ENCODE measurements at places on chromosomes 7 and 10.
A peak's percentile ranks its signal among the peaks of the same experiment; 100 is the strongest.

- no peaks in the 10 kb centered on the region for H3K36me3 ChIP-seq
- H3K4me3 ChIP-seq: no peak overlapping the region
- H3K27me3 ChIP-seq: peaks cover 95% of the 10 kb centered on the region
- ATAC-seq: no peak
- H3K27ac ChIP-seq: no peak overlapping the region
Measured at GRCh38 chr10:97974526-97975525, 55.6 kb downstream of the CRTAC1 start.

GRCh38 chr7:149716932-149717307, 56.5 kb downstream of the ZNF467 start:
- no peaks in the 10 kb centered on the region for H3K36me3 ChIP-seq
- no peak overlapping the region for H3K4me3 ChIP-seq
- no peaks in the 10 kb centered on the region for H3K27me3 ChIP-seq
- no peak overlapping the region for H3K27ac ChIP-seq

DNA sequence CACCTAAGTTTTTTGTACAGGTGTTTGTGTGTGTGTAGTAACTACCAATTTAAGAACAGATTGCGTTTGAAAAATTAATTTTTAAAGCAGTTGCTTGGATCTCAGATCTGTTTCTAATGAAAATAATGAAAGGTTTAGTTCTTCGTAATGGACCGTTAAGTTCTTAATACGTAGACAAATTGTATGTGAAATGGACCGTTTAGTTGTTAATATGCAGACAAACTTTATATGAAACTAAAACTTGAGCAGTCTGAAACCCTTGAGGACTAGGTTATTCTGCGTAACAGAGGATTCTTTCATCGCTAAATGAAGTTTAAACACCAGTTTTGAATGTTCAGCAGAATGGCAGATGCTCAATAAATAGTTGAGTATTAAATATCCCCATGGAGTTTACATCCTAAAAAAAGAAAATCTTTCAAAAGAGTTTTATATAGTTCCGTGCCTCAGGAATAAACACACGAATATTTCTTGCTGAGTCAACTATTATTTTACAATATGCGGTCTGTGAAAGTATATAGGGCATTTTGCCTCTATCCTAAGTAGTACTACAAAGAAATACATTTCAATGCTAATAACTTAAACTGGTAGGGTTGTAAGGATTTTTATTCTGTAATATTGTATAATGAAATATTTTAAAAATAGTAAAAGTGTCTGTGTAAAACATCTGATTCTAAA, 1.2 kb downstream of the DBF4 start:
- no peak for ATAC-seq
- H3K36me3 ChIP-seq: no peaks in the 10 kb centered on the region
- H3K4me3 ChIP-seq: peak overlapping the region; percentile 73

GRCh38 chr7:15168489-15168888, 265.9 kb upstream of the DGKB start:
- ATAC-seq: no peak
- no peak overlapping the region for H3K27ac ChIP-seq
- no peaks in the 10 kb centered on the region for H3K4me1 ChIP-seq
- no peaks in the 10 kb centered on the region for H3K27me3 ChIP-seq
- H3K4me3 ChIP-seq: no peak overlapping the region

DNA sequence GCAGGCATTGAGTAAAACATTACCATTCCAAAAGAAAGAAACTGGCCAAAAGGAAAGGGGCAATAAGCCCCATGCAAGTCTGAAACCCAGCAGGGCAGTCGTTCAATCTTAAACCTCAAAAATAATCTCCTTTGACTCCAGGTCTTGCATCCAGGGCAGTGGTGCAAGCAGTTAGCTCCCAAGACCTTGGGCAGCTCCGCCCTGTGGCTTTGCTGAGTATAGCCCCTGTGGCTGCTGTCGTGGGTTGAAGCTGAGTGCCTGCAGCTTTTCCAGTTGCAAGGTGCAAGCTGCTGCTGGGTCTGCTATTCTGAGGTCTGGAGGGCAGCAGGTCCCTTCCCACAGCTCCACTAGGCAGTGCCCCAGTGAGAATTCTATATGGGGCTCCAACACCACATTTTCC, 580.1 kb upstream of the AUTS2 start:
- H3K27ac ChIP-seq: no peak overlapping the region
- H3K4me1 ChIP-seq: no peaks in the 10 kb centered on the region
- ATAC-seq: no peak
- no peaks in the 10 kb centered on the region for H3K27me3 ChIP-seq
- no peaks in the 10 kb centered on the region for H3K36me3 ChIP-seq

- H3K27me3 ChIP-seq: peaks cover 29% of the 10 kb centered on the region
- no peak for ATAC-seq
- H3K27ac ChIP-seq: no peak overlapping the region
Measured at GRCh38 chr10:1229116-1229515, 172.9 kb downstream of the WDR37 start.

DNA sequence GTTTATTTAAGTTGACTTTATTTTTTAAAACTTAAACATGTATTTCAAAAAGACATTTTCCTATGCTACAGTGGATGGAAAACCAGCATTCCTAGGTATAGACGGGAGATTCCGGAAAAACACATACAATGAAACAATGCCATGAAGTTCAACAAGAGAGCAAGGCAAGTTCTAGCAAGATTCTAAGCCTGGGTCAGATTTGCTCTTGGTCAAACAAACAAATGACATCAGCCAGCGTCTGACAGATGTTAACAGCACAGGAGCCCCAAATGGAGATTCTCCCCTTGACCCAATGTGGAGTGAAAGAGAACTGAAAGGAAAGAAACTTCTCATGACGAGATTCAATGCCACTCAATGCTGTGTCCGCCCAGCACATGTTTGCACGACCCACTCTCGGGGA, 149.9 kb downstream of the NEURL1 start:
- H3K27me3 ChIP-seq: no peaks in the 10 kb centered on the region
- no peak overlapping the region for H3K4me3 ChIP-seq

DNA sequence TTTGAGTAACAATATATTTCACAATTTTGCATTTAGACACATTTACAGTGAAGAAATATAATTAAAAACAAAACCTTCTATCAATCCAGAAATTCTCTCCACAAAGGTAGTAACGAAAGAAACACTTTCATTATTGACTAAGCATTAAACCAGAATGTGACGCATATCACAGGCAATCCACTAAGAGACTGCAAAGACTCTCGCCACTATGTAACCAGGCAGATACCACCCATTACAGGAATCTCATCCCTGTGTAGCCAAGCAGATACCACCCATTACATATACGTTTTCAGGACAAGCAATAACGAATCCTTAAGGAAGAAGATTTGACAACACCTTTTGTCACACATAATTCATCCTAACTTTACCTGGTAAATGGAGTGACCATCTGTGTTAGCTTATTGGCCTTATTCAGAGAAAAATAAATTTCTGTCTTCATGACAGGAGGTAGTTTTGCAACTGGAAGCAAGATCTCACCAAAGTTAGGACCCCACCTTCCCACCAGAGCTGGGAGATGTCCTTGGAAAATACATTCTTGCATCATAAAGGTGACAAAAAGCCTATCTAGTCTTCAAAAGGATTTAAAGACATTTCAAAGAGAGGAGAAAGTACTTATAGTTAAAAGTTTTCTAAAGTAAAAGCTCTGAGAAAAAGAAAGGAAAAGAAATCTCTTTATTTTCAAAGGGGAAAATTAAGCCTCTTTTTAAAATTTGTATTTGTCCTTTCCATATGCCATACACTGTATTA, 30.8 kb downstream of the LRRC17 start:
- ATAC-seq: no peak
- no peaks in the 10 kb centered on the region for H3K36me3 ChIP-seq
- H3K27me3 ChIP-seq: no peaks in the 10 kb centered on the region
- no peak overlapping the region for H3K27ac ChIP-seq

GRCh38 chr10:104546756-104547155, 94.3 kb upstream of the SORCS3 start:
- H3K4me3 ChIP-seq: no peak overlapping the region
- H3K36me3 ChIP-seq: no peaks in the 10 kb centered on the region
- no peak overlapping the region for H3K27ac ChIP-seq
- no peak for ATAC-seq

DNA sequence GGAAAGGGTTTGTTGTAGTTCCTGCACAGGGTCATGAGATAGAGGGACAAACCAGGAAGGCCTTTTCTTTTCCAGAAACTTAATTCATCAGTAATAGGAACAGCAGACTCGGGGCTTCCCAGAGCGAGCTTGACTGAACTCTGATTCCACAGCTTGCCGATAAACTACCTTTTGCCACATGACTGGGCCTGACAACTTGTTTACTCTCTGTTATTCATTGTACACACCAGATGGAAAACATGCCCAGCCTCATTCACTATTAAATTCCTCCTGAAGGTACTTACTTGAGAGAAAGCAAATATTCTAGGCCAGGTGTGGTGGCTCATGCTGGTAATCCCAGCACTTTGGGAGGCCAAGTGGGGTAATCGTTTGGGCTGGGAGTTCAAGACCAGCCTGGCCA, 77.1 kb upstream of the FGFR2 start:
- no peak overlapping the region for H3K27ac ChIP-seq
- no peak overlapping the region for H3K4me3 ChIP-seq
- H3K27me3 ChIP-seq: no peaks in the 10 kb centered on the region
- no peaks in the 10 kb centered on the region for H3K4me1 ChIP-seq
- no peak for ATAC-seq

GRCh38 chr7:17940951-17941431, 697 bp upstream of the SNX13 start:
- no peak for ATAC-seq
- no peaks in the 10 kb centered on the region for H3K36me3 ChIP-seq
- H3K27me3 ChIP-seq: no peaks in the 10 kb centered on the region
- H3K4me3 ChIP-seq: peak overlapping the region; percentile 92
- peak overlapping the region; percentile 80 for H3K27ac ChIP-seq

GRCh38 chr7:20513341-20513740, 102.1 kb upstream of the ABCB5 start:
- H3K27me3 ChIP-seq: no peaks in the 10 kb centered on the region
- no peak overlapping the region for H3K27ac ChIP-seq
- no peaks in the 10 kb centered on the region for H3K36me3 ChIP-seq
- no peak overlapping the region for H3K4me3 ChIP-seq
- H3K4me1 ChIP-seq: peaks cover 9% of the 10 kb centered on the region

DNA sequence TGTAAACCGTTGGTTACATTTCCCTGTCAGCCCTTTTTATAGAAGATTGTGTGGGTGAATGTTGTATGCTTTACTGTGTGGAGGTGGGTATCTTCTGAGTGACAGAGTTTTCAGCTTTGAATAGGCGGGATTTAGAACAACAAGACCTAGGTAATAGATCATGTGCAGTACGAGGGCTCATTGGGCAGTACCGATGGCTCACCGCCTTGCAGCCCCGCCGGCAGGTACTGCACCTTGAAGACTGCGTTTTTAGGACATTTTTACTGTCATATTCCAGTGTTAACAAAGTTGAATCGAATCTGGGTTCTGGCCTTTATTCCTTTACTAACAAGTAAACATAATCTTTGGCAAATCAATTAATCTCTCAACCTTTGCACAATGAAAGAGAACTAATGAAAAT, 55.9 kb upstream of the NCF1 start:
- peaks cover 86% of the 10 kb centered on the region for H3K36me3 ChIP-seq
- H3K4me1 ChIP-seq: no peaks in the 10 kb centered on the region
- H3K27ac ChIP-seq: no peak overlapping the region
- no peak overlapping the region for H3K4me3 ChIP-seq
- ATAC-seq: no peak
- H3K27me3 ChIP-seq: no peaks in the 10 kb centered on the region

GRCh38 chr10:100168313-100168643, 17.6 kb downstream of the ERLIN1 start:
- no peaks in the 10 kb centered on the region for H3K27me3 ChIP-seq
- H3K4me1 ChIP-seq: no peaks in the 10 kb centered on the region
- H3K4me3 ChIP-seq: no peak overlapping the region
- ATAC-seq: no peak
- no peak overlapping the region for H3K27ac ChIP-seq
- no peaks in the 10 kb centered on the region for H3K36me3 ChIP-seq

GRCh38 chr7:107609811-107610261, 29.8 kb downstream of the BCAP29 start:
- ATAC-seq: peak; percentile 36
- H3K4me3 ChIP-seq: no peak overlapping the region
- H3K36me3 ChIP-seq: peaks cover 32% of the 10 kb centered on the region
- H3K4me1 ChIP-seq: no peaks in the 10 kb centered on the region

GRCh38 chr10:73999703-74000102, 1.8 kb downstream of the VCL start:
- H3K27ac ChIP-seq: peak overlapping the region; percentile 99
- no peaks in the 10 kb centered on the region for H3K36me3 ChIP-seq
- peaks cover 3% of the 10 kb centered on the region for H3K4me1 ChIP-seq
- ATAC-seq: no peak
- no peaks in the 10 kb centered on the region for H3K27me3 ChIP-seq

DNA sequence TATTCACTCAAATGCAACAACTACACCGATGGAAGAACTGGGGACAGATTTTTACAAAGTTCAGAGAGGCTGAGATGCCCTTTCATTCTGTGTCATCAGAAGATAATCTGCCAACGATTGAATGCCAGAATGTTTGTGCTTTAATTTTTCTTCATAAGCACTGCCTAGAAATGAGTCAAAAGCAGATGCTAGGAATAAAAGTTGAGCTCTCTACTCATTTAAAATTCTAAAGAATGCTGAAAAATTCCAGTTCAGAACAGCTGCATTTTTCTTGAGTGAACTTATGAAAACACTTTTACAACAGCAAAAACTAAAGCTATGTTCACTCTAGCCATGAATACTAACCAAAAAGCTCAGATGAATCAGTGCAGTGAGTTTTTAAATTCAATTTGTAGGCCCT, 22.3 kb upstream of the FAM133B start:
- H3K4me1 ChIP-seq: no peaks in the 10 kb centered on the region
- H3K36me3 ChIP-seq: no peaks in the 10 kb centered on the region
- ATAC-seq: no peak
- no peak overlapping the region for H3K27ac ChIP-seq
- H3K27me3 ChIP-seq: no peaks in the 10 kb centered on the region

- no peaks in the 10 kb centered on the region for H3K36me3 ChIP-seq
- H3K27ac ChIP-seq: no peak overlapping the region
- H3K27me3 ChIP-seq: no peaks in the 10 kb centered on the region
Measured at GRCh38 chr7:96034940-96035727, 262.8 kb downstream of the DYNC1I1 start.

DNA sequence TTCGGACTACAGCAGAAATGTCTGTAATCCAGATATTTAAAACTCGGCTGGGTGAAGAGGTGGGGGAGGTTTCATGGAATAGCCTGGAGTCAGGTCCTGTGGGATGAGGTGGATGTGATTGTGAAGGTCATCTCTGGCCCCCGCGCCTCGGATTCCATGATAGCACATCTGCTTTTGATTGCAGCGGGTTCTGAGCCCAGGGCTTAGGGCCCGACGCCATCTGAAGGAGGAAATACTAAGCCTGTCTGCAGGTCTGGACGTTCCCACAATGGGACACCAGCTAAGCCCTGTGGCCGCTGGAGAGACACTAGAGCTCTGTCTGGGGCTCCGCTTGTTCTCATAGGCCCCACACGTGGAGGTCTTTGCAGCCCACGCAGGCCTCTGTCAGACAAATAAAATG, 328.7 kb downstream of the CXCL12 start:
- H3K36me3 ChIP-seq: no peaks in the 10 kb centered on the region
- H3K27ac ChIP-seq: no peak overlapping the region
- H3K4me3 ChIP-seq: no peak overlapping the region
- ATAC-seq: no peak
- no peaks in the 10 kb centered on the region for H3K4me1 ChIP-seq

- no peak overlapping the region for H3K4me3 ChIP-seq
- no peaks in the 10 kb centered on the region for H3K36me3 ChIP-seq
- ATAC-seq: no peak
Measured at GRCh38 chr10:72616716-72617115, 9.2 kb downstream of the MICU1 start.

- H3K36me3 ChIP-seq: no peaks in the 10 kb centered on the region
- H3K4me3 ChIP-seq: no peak overlapping the region
- peak; percentile 48 for ATAC-seq
- no peaks in the 10 kb centered on the region for H3K4me1 ChIP-seq
- H3K27ac ChIP-seq: no peak overlapping the region
- H3K27me3 ChIP-seq: no peaks in the 10 kb centered on the region
Measured at GRCh38 chr7:79282070-79282694, 171.3 kb downstream of the MAGI2 start.

Measured in gastroesophageal sphincter (tissue), 4 donors.